ENCODE measurements at places on chromosomes 4 and X.

DNA sequence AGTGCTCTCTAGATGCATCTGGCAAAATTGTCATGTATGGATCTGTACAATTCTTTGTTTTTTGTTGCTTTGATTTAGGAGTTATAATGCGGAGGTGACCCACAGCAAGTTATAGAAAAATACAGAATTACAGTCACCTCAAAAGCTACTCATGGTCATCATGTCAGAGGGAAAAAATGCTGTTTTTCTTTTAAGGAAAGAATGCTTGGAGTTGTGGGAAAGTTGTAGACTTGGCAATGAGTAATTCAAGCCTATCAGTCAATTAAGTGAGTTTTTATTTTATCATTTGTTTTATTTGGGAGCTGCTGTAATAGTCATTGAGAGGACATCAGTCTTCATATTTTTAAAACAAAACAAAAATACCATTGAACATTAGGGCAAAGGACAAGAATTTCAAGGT lies 16.4 kb downstream of the FHL1 start:
- no peak for DNase-seq

DNA sequence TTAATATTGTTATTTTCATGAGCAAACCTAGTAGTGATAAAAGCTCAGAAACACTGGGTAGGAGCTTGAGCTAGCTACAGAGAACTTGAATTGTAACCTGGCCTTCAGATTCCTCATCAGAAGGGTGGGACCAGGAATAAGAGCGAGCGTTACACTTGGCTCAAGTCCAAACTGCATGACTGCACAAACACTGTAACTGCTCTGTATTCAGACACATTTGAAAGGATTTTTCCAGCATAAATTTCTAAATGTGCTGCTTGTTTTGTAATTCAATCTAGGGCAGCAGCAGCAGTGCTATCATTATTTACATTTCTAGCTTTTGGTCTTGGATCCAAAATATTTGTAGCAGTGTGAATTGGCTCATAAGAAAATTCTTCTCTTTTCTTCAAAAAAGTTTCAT lies 133.0 kb upstream of the TMLHE start:
- no peak for DNase-seq

DNA sequence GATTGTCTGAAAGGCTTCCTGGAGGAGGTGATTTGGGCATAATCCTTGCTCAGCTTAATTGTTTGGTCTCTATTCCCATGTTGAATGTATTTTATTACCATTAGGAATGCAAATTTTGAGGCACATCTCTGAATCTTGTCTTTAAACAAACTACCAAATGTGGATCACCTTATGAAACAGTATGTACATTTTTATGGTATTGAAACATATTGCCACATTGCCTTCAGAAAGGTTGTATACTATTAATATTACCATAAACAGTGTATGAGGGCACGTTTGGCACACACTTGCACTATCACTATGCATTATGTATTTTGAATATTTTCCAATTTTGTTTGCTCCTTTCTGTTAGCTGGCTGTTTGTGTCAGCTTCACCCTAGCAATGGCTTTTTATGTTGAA lies 60.0 kb upstream of the ALB start:
- no peak for DNase-seq

- DNase-seq, result no peak
These were observed 137.2 kb upstream of the WDR1 start for GRCh38 chr4:10253765-10254164.

DNA sequence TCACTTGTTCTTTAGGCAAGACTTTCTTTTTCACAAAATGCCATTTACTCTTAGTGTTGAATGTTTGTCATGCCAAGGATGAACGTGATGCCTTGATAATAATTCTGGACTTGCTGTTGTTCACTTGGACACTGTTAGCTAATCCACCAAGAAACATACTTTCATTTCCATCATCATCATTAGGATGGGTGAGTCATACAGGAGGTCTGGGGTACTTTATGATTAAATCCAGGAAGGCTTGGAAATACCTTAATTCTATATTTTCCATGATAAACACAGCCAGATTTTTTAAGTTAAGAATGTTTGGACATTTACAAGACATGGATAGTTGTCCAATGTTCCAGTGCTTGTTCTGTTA lies 260.7 kb upstream of the GIMD1 start:
- DNase-seq, result no peak

- no peak for DNase-seq
These were observed 11.5 kb upstream of the CHST7 start for GRCh38 chrX:46561824-46562657.

DNA sequence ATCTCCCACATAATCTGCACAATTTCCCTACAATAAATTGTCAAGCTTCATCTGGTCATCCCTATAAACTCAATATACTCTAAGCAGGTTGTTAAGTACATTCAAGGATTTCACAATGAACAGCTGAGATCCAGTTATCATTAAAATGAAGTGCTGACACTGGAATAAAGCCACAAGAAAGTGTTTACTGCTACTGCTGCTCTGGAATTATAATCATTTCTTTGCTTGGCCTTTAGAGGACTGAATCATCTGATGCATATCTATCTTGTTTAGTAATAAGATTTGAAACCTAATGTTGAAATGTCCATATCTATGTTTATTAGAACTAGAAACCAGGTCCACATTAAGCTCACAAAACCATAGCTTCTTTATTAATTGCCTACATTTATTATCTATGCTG lies 338.6 kb upstream of the ZFP42 start:
- DNase-seq, result no peak

DNA sequence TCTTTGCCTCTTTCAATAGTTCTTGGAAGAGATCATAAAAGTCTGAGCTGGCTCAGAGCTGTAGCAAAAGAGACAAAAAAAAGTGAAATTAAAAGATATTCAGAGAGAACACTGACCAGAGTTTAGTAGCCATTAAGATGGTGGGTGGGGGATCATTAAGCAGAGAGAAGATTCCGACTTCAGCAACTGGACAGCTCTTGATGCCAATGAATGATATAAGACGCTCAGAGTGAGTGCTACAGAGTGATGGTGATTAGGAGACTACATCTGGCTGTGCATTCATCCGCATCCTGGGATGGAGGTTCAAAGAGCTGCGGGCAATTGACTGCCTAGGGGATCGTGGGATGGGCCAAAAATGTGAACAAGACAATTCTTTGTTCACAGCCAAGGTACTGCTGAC lies 178.5 kb downstream of the PACRGL start:
- no peak for DNase-seq

- no peak for DNase-seq
These were observed 68.0 kb downstream of the LHFPL1 start for GRCh38 chrX:112611776-112612175.

- no peak for DNase-seq
These were observed 17.8 kb downstream of the AMER1 start for GRCh38 chrX:64187762-64188150.

DNA sequence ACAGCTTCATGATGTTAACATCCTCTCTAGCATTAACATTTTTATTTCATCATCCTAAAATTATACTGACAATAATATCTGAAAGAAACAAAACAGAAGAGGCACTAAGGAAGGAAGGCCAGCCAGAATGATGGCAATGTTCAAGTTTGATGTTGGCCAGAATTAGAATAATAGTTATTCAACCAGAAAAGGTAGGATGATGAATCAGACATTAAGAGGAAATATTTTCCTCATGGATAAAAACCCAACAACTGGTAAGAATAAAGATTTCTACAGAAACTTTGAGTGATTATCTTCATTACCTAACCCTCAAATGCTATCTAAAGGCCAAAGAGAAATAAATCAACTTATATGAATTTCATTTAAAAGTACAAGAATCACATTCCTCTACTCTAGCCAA lies 105.2 kb downstream of the PDE5A start:
- no peak for DNase-seq

DNA sequence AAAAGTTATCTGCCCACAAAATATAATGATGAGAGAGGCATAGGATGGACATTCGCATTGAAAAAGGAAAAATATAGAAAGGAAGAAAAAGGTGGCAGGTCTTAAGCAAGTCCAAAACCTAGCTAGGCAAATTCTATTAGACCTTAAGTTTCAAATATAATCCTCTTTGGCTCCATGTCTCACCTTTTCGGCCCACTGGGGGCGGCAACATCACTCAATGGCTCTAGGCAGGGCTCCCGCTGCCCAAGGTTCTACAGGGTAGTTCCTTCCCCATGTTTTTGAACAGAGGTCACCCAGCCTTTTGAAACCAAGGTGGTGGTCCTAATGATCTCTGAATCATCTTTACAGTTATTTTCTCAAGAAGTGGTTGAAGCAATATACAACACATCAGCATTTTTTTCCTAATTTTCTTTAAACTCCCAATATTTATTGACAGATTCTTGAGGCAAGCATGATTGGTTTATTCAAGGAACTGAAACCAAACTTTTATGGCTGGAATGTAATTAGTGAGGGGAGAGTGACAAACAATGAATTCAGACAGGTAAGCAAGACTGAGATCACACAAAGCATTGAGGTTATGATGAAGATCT lies 309.4 kb downstream of the ANTXR2 start:
- DNase-seq, result no peak

DNA sequence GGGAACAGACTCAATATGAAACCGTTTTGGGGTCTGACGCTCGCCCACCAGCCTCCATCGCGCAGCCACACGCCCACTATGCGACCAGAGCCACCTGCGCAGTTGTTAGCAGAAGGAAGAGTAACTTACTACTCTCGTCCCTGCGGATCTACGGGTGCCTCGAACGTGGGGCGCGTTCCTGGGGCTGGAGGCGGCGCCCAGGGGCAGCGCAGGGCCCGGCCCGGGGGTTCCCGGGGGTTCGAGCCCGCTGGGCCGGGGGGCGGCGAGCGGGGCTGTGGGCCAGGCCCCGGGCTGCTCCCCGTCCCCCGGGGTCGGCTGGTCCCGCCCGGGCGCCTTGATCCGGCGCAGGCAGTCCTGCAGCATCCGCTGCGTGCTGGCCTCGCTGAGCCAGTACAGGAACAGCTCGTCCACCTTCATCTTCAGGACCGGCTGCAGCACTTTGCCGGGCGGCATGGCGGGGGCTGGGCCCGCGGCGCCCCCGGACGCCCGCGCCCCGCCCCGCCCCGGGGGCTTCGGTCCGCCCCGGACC lies 404 bp downstream of the PPP2R3B start:
- peak; percentile 9 for DNase-seq

DNA sequence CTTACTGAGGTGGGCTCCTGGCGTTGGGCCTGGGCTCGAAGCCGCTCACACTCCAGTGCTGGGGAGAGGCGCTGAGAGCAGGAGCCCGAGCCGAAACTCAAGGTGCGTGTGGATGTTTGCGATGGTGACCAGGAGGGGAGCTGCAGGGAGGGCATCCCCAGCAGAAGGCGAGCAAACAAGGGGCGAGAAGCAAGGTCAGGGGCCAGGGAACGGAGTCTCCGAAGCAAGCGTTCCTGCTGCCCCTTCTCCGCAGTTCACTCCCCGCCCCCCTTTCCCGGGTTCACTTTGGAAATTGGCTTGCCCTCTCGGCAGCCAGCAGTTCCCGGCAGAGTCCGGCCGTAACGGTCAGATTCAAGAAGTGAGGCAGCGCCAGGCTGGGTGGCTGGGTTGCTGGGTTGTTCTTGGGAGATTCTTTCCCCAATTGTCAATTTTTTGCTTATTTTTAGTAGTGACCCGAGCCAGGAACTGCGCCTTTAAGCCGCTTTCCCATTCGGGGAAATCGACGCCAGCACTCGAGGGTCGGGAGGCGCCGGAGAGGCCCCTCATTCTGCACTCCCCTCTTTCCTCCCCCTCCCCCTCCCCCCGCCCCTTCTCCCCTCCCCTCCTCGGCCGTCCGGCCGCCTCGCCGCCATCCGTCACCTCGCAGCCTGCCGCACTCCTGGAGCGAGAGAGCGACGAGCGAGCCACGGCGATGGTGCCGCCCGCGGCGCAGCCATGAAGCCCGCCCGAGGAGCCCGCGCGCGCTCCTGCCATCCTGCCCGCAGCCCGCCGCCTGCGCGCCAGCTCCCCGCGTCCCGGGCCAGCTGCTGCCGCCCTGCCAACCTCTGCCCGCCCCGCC lies at the start of gene FRMPD3:
Gene FRMPD3 (plus strand): TSS at position 655 of the 838 bp plus-strand sequence. CDS start 76,937 bp downstream, outside the sequence.
- DNase-seq, result no peak
